ENCODE measurements at places on chromosomes 6 and 20.

DNA sequence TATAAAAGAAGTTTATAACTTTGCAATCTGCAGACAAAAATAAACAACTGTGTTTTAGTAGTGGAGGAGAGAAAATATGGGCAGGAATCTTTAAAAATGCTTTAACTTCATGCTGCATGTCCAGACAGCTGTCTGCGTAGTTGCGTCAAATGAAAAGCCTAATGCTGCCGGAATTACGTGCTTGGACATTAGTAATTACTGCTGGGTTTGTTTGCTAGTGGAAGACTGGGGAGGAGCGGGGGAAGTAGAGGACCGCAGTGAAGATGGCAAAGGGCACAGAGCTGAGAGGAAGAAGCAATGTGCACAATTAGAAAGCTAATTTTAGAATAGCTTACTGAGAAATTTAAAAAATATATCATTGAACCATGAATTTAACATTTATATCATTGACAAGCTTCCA, 2.4 kb downstream of the SNAP25 start:
- no peak for DNase-seq

DNA sequence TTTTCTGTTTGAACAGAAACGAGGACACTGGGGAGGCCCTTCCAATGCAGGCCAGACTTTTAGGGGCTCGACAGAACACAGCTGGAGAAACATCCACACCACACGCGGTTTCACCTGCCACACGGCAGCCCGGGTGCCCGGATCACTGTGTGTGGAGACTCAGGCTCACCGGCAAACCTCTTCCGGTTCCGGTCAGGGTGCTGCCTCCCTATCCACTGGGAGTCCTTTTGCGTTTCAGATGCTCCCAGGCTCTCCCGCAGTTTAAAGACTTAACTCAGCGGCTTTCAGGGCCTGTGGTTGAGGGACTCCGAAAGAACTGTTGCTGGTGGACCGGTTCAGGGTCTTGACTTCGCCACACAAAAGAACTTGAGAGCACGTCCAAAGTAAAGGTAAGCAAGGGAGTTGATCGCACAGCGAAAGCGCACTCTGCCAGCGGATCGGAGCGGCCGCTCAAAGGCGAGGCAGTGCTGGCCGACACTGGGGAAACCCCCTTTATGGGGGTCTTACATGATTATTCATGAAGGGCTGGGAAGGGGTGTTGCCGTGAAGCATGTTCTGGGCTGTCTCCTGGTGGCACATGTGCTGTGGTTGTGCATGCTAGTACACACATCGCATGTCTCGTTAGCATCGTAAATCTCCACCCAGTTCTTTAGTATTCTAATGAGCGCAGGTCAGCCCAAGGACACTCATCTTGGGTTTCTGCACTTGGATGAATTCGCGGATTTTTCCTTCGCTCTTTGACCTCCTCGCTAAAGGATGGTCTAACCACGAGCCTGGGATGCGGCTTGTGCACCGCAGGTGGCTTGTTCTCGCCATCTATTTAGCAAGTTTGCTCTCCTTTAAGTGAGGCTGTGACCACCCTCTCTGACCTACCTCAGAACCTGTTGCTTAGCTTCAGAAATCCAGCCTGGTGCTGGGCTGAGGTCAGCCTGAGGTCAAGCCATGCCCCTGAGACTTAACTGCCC, 180.3 kb downstream of the CDH26 start:
- DNase-seq = peak; percentile 15

DNA sequence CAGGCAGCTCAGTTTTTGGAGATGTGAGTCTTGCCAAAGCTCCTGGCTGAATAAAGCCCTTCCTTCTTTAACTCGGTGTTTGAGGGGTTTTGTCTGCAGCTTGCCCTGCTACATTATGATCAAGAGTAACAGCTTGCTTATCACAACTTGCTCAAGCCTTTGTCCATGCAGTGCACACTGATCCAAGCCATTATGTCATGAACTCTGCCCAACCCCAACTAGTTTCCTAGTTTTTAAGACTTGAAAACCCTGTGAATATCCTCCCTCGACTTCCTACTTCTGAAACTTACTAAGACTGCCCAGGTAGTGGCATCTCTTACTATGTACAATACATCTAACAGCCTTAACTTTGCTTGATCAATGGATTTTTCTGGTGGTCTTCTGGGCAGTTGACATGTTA, 50.3 kb upstream of the ADGRF4 start:
- DNase-seq = no peak

- DNase-seq = no peak
Measured at GRCh38 chr20:3651204-3651962, 11.8 kb downstream of the GFRA4 start.

DNA sequence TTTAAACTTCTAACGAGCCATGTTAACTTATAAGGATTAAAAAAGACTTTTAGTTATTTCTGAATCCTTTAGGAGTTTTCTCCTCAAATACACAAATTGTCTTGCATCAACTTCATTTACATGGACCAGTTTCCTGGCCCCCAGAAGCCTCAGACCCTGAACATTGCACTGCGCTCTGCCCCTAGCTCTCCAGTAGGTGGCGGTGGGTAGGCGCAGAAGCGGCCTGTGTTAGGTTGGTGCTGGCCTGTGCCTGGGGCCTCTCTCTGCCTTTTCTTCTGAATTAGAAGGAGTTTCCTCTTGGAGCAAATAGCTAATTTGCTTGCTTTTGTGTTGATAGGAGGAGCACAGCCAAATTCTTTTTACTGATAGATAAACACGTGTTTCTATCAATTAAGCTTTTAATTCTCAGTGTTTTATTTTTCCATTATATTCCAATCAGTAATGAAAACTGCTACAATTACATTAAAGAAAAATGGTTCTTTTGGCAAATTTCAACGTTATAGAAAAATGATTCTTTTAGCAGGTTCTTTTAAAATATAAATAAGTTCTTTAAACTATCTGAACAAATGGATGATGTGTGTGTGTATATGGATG, 44.4 kb downstream of the DTD1 start:
- peak; percentile 21 for DNase-seq

- no peak for DNase-seq
Measured at GRCh38 chr6:85010865-85011264, 246.5 kb upstream of the TBX18 start.

DNA sequence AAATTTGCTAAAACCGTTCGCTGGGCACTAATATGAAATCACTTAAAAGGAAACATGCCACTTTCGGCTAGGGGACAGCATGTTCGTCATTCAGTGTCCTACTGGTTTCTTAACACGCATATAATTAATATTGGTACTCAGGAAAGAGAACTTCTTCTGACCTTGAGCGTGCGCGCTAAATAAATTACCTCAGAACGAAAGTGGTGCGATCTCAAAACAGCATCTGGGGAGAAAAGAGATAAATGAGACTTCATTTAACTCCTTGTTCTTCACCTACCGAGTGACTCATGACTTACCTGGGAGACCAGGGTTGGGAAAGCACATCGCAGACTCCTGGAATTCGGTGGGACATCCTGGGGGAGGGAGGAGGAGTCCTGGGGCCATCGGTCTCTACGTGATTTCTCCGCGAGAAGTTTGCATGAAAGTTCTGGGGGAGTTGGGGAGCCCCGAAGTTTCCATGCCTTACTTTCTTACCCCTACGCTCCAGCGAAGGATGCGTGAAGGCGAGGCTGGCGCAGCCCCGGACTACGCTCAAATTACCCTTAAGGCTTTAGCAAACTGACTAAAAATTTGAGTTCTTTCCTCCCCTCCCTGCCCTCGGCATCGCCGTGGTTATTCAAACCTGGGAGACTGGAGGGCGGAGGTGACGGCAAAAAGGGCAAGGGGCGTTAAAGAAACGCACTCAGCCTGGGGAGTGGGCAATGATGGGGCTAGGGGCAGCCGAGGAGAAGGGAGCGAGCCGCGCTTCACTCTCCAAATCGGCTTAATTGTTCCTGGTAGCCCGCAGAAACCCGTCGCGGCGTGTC, 1.1 kb upstream of the BEND6 start:
- DNase-seq = no peak

DNA sequence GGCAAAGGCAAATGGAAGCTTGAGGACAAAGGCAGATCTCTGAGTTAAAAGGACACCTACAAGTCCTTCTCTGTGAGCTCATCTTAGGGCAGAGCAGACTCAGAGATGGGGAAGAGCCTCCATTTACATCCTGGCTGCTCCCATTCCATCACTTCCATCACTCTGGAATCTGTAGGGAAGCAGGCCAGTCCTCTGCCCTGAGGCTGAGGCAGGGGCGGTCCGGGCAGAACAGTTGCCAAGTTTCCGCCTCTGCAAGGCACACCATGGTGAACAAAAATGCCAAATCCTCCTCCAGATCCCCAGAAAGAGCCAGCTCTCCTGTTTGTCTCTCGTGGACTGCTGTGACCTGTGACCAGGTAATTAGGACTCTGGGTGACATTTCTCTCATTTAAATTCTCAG, 209.6 kb upstream of the SSTR4 start:
- no peak for DNase-seq

GRCh38 chr20:57920971-57921370, 211.2 kb upstream of the PMEPA1 start:
- DNase-seq = no peak

DNA sequence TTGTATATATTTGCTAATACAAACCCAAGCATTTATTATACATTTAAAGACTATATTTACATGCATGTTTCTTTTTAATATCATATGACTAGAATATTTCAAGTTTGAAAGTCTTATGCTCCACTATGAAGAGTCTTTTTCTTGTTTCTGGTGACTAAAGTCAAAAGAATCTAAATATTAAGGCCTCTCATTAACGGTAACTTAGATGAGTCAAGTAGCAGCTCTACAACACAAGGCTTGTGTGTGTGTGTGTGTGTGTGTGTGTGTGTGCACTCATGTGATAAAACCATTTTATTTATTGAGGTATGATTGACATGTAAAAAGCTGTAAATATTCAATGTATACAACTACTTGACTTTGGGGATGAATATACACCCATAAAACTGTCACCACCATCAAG, 275.6 kb downstream of the TFAP2B start:
- no peak for DNase-seq

GRCh38 chr6:157790548-157791160, 32.4 kb upstream of the SNX9 start:
- DNase-seq = no peak

- no peak for DNase-seq
Measured at GRCh38 chr6:5096482-5096881, 11.3 kb downstream of the PPP1R3G start.

GRCh38 chr20:39705032-39705431, 742.9 kb downstream of the DHX35 start:
- DNase-seq = no peak

- DNase-seq = no peak
Measured at GRCh38 chr6:133396984-133397348, 155.8 kb downstream of the EYA4 start.

DNA sequence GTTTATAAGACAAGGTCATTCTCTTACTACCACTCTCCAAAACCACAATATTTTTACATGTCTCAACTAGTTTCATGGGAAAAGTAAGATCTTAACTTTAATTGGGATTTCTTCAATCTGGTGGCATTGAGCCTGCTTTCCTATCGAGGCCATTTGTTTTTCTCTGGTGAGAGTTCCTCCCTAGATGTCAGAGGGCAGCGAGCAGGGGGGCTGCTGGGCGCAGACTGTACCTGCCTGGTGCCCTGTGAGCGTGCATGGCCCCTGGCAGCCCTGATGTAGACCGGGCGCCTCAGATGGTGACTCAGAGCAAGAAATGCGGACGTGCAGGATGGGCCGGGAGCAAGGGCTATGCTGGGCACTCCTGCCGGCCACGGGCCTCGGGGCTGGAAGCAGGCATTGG, 27.2 kb downstream of the ERMARD start:
- DNase-seq = no peak

DNA sequence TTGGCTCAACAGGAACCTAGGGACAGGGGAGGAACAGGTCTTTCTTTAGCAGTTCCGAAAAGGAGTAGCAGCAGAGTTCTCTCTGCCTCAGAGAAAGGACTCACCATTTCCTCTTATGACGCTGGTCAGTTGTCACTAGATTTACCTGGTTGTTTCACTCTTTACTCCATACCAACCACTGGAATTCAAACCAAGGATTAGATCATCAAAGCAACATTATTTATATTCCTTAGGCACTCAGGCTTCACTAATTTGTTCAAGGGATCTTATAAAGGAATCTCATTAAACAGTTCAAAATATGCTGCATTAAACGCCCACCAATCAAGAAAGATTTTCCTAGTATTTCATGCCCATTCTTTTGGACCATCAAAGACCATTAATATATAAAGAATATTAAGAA, 1129.5 kb upstream of the MAP3K7 start:
- DNase-seq = no peak

Measured in stimulated activated CD4-positive, alpha-beta T cell treated with anti-CD3 and anti-CD28 coated beads, Interleukin-12 subunit alpha, Interleukin-12 subunit beta, amount 100 ng/mL, for 48 hours (primary cell).